ENCODE measurements at places on chromosomes 12 and 14.

- no peak for DNase-seq
These were observed 7.7 kb upstream of the IQSEC3 start for GRCh38 chr12:58832-59231.

DNA sequence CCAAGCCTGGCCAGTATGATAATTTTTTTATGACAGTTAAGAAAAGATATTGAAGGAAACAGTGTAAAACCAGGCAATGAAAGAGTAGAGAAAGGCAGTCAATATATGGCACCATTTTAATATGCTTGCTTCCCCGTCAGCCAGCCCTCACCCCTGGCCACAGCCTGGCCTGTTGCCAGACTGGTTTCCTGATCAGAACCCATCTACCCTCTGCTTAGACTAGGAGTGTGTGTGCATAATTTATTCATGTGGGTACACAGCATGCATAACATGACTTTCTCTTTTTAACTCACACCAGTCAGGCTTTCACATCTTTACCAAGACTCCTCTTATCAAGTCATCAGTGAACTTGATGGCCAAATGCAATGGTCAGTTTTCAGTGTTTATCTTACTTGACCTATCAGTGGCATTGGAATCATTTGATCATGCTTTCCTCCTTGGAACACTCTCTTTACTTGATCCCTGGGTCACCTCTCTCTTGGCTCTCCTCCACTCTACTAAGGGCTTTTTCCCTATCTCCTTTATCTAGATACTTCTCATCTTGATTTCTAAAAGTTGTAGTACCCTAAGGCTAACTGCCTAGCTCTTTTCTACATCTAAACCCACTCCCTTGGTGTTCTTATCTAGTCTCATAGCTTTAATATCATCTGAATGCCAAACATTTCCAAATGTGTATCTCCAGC lies 10.0 kb upstream of the GPR19 start:
- no peak for DNase-seq

GRCh38 chr12:49797449-49797776 lies 30.8 kb downstream of the NCKAP5L start:
- no peak for DNase-seq

DNA sequence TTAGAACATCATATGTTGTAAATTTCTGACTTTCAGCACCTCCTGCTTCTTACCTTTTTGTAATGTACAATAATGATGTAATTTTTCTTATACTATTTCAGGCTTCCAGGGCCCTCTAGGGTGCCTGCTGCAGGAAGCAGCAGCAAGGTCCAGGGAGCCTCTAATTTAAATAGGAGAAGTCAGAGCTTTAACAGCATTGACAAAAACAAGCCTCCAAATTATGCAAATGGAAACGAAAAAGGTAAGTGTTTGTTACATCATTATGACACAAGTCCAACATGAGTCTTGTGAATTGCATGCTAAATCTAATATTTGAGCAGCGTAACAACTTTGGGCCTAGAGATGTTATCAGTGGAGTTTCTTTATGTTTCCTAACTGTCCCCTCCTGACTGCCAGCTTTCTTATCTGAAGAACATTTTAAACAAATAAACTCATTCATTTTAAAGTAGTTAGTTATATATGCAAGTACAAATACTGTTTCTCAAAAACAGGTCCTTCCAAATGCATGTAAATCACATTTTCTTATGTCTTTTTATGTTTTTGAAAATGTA lies 167.6 kb downstream of the NAV3 start:
- peak; percentile 17 for DNase-seq

DNA sequence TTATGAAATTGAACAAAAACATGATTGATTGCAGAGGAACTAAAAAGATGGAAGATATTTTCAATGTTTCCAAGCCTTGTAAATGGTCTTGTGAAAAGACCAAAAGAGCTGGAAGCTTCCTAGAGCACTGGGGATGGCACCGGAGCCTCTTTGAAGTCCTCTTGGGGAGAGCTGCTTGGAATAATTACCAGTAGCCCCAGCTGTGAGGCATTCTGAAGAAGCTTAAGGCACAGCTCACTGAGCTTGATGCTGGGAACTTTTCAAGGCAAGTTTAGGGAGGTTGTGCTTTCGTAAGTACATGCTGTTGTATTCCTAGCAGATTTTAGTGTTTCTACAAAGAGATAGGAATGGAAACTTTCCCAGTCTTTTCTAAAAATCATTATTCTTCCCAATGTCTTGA lies 13.9 kb downstream of the PDZRN4 start:
- no peak for DNase-seq

- peak; percentile 83 for DNase-seq
These were observed 94.1 kb downstream of the PLCZ1 start for GRCh38 chr12:18643681-18644080.

- DNase-seq = no peak
These were observed 16.1 kb upstream of the IFNG start for GRCh38 chr12:68175557-68176061.

DNA sequence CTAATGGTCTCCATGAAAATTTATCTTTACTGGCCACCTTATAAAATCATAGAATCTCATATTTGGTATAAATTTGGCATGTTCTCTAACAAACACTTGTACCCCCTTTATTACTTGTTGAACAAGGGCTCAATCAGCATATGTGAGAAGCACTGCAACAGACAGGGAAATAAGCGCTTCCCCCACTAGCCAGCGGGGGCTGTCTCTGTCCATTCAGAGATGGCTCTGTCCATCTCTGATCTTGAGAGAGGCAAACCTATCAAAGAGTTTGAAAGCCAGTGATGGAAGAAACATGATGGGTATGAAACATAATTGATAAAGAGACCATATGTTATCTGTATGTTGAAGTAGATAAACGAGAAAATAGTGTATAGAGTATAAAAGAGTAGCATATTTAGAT lies 326.8 kb downstream of the PDZRN4 start:
- DNase-seq = no peak

GRCh38 chr12:46222636-46223035 lies 46.2 kb downstream of the SLC38A1 start:
- no peak for DNase-seq
